ENCODE measurements at places on chromosomes 5 and 9. TPM values are rescaled to one million over a fixed set of nuclear protein-coding genes. Genes with fewer than 3 reads are reported as not detected.
A peak's percentile ranks its signal among the peaks of the same experiment; 100 is the strongest.

GRCh38 chr9:123327697-123328100 is 28.3 kb upstream of the CRB2 start:
- no peak for DNase-seq

DNA sequence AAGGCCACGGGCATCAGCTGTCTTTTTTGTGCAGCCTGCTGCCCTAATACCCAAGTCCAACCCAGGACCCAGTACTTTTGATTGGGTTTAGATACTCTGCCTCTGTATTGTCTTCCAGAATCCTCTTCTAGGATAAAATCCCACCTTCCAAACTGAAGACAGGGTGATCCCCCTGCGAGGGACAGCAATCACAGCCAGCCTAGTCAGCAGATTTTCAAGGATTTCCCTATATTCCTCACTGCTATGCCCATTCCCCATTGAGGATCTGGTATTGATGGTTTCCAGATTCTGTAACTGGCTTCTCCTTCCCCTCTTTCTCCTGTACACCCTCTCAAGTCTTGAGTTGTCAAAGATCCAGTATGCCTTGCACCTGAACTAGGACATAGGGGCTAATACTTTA is 389.4 kb downstream of the TRIM36 start:
- no peak for DNase-seq

The PLPPR1 gene
- 222 TPM for total RNA-seq

The HSPB3 gene
- total RNA-seq: 0.47 TPM

GRCh38 chr5:54095969-54096368 is 214.4 kb downstream of the ARL15 start:
- no peak for DNase-seq

- peak; percentile 1 for DNase-seq
These were observed 27.8 kb upstream of the SLC44A1 start for GRCh38 chr9:105216440-105217178.

DNA sequence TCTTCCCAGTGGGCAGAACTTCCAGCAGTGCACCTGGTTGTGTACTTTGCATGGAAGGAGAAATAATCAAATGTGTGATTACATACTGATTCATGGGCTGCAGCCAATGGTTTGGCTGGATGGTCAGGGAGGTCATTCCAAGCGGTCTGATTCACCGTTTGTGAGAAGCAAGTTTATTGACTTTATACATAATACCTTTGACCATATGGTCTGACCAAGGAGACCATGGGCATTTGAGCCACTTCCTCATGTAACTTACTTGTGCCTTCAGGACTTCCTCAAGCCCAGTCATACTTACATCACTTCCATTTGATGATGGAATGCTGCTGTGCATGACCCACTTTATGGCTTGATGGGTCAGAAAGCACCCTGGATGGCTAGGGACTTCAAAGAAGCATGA is 41.1 kb downstream of the DAP start:
- DNase-seq: no peak

GRCh38 chr9:32672469-32672868 is 37.0 kb upstream of the TAF1L start:
- no peak for DNase-seq

GRCh38 chr9:13684656-13685055 is 405.2 kb upstream of the MPDZ start:
- no peak for DNase-seq

The SPATA31E1 gene
- total RNA-seq: not detected

- no peak for DNase-seq
These were observed 23.3 kb downstream of the SPRY4 start for GRCh38 chr5:142301540-142301939.

- no peak for DNase-seq
These were observed 174.6 kb downstream of the MAPKAP1 start for GRCh38 chr9:125532412-125532811.

DNA sequence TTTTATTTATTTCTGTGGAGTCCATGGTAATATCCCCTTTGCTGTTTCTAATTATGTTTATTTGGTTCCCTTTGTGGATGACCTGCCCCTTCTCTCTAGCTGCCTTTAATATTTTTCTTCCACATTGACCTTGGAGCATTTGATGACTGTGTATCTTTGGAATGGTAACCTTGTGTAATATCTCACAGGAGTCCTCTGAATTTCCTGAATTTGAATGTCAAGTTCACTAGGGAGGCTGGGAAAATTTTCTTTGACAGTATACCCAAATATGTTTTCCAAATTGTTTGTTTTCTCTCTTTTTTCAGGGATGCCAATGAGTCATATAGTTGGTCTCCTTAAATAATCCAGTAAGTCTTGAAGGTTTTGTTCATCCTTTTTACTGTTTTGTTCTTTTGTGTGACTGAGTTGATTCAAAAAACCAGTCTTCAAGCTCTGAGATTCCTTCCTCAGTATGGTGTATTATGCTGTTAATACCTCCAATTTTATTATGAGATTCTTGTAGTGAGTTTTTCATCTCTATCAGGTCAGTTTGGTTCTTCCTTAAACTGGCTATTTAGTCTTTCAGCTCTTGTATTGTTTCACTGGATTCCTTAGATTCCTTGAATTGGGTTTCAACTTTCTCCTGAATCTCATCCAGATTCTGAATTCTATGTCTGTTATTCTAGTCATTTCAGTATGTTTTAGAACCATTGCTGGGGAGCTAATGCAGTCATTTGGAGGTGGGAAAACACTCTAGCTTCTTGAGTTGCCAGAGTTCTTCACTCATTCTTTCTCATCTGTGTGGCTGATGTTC is 349.0 kb upstream of the TARS1 start:
- DNase-seq: no peak

- no peak for DNase-seq
These were observed 85.0 kb upstream of the RASA1 start for GRCh38 chr5:87182649-87183048.

GRCh38 chr5:67515020-67515689 is 318.6 kb upstream of the CD180 start:
- no peak for DNase-seq

GRCh38 chr5:169796731-169797130 is 159.7 kb downstream of the DOCK2 start:
- no peak for DNase-seq

GRCh38 chr9:37539634-37540033 is 36.5 kb downstream of the FBXO10 start:
- DNase-seq: no peak

- no peak for DNase-seq
These were observed 19.1 kb downstream of the TPPP start for GRCh38 chr5:673831-674629.

DNA sequence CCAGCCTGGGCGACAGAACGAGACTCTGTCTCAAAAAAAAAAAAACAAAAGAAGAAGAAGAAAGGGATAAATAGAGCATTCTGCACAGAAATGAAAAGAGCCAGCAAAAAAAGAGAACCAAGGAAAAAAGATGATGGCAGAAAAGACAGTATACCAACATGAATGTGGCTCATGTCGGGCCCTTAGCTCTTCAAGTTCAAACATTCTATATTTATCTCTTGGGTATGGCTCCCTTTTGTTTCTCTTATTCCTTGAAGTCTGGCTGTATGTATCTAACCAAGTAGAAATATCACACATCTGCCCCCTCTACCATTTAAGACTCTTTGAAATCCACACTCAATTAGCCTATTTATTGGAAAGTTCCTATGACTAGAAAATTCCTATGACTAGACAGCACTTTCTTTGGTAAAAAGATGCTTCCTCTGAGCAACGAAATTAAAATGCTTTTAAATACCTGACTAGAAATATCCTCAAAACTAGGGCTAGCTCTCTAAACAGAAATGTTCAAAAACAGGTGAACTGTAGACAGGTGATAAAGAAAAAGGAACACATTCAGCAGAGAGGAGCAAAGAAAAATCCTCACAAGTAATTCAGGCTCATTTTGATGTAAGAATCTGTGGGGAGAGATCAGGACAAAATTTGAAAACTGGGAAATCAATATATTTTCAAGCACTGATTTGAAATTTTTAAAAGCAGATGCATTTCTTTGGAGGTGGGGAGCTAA is 2.6 kb downstream of the SELENOP start:
- DNase-seq: no peak

The ZNF879 gene
- total RNA-seq: 18.1 TPM

The ANKRD34B gene
- 0.16 TPM for total RNA-seq

GRCh38 chr5:175092691-175093090 is 351.3 kb downstream of the DRD1 start:
- DNase-seq: no peak

DNA sequence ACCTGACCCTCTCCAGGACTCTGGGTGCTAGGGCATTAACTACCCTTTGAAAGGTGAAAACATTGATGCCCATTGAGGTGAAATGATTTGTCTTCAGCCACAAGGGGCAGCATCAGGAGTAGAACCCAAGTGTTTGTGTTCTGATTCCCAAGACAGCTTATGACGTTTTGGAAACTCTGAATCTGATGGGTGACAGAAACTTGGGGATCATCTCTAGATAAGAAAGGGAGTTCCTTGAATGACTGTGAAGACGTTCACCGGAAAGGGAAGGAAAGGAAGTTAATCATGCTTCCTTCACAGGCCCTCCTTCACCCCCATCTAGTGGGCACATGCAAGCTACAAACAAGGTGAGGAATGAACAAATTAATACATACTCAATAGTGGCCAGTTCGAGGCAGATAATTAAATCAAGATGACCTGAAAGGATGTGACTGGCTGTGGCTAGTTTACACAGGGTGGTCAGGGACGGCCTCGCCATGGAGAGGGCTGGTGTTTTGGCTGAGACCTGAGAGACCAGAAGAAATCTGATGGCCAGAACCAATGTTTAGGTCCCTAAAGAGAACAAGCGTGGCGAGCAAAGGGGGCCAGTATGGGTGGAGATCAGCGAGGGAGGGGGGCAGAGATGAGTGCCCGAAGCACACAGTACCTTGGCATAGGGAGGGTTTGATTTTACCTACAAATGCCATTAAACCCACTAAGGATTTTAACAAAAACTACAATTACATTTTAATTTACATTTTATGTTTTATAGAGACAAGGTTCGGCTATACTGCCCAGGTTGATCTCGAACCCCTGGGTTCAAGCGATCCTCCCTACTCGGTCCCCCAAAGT is 937 bp upstream of the SLC26A2 start:
- no peak for DNase-seq

DNA sequence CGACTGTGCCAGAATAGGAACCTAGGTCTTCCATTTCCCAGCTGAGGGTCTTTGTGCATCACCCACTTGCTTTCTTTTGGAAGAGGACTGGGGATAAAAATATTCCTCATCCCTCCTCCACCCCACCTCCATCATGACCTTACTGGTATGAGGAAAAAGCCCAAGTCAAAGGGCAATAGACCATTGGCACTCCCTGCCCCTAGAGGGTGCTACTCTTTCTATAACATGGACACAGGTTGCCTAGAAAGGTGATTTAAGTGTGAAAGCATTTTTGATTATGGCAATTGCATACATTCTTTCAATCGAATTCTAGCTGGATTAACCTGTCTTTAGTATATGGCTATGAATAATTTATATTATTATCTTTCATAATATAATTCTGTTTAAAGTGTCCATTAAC is 22.8 kb upstream of the ZNF618 start:
- DNase-seq: no peak

The ANKRD18B gene
- total RNA-seq: 1.1 TPM

DNA sequence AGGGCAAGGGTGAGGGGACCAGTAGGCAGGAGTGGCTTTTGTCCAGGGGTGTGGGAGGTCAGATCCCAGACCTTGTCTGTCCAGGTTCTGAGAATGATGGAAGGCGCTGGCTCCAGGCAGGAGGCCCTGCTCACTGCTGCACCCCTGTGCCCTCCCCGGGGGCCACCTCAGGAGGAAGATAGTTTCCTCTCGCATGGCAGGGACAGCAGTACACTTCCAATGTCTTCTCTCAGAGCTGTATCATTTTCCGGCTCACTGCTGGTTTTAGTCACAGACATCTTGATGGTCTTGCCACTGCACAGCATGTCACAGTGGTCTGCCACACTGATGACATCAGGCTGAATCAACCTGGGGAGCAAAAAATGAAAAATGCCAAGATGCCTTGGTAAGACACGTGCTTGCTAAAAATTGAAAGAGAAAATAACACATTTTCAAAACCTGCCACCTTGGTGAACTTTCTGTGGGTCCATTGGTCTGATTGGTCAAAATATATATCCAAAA is 3.3 kb upstream of the SLC6A3 start:
- no peak for DNase-seq

The AGGF1 gene
- total RNA-seq: 45.2 TPM

The ASS1 gene
- 9.8 TPM for total RNA-seq

- DNase-seq: no peak
These were observed 11.2 kb downstream of the ACO1 start for GRCh38 chr9:32395510-32396216.

DNA sequence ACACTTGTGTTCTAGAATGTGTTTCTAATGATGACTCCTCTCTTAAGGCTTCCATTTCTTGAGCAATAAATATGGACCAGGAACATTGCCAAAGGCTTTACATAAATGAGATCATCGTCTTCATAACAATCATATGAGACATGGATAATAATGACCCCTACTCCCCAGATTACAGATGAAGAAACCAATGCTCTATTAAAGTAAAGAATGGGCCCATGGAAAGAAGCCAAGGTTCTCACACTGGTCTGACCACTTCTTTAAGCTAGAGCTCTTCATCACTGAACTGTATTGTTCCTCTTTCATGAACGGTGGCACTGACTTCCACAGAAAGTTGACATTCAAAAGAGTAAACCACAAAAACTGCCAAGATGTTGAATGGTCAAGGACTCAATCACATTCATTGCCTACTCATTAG is 65.3 kb downstream of the MARCHF3 start:
- no peak for DNase-seq

The GABRG2 gene
- 37.4 TPM for total RNA-seq

- no peak for DNase-seq
These were observed 119.1 kb upstream of the ITGA1 start for GRCh38 chr5:52668544-52669185.

DNA sequence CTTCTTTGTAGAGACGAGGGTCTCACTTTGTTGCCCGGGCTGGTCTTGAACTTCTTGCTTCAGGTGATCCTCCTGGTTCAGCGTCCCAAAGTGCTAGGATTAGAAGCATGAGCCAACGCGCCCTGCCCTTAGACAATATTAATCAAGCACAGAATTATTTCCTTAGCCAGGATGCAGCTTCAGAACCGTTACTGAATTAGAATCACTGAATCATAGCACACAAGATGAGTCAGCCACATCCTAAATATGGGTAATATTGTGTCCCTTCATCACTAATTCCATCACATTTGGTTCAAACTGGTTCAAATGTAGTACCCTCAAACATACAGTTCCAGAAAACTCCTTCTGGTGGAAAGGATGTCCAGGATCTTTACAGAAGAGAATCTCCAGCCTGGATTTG is 82.7 kb downstream of the BNC2 start:
- DNase-seq: no peak

DNA sequence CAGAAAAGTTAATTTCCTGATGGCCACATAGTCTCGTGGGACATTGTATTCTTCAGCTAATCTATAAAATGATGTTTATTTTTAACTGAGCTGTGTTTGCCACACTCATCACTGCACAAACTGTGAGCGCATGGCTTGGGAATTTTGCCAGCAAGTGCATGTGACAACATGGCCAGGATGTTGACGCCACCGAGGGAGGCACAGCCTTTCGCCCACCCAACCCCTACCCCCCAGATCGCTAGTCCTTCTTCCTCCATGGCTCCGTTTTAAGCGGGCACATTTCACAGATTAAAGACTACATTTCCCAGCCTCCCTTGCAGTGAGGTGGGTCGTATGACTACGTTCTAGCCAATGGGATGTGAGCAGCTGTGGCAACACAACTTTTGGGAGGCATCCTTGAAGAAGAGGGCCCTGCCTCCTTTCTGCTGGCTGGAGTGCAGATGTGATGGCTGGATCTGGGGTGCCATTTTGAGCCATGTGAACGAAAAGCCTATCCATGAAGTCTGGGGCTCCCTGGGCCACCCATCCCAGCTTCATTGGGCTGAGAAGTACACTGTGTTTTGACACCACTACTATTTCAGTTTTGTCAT is 7.9 kb downstream of the NRARP start:
- no peak for DNase-seq

- peak; percentile 63 for DNase-seq
These were observed 644 bp downstream of the NIM1K start for GRCh38 chr5:43192558-43193180.

The SURF1 gene
- 11.1 TPM for total RNA-seq

The MSX2 gene
- not detected for total RNA-seq

Data from occipital lobe (tissue), 3 donors.